ENCODE measurements at places on chromosomes 6 and 20.

- DNase-seq: no peak
Observed at GRCh38 chr6:40803897-40804702, 216.9 kb upstream of the LRFN2 start.

DNA sequence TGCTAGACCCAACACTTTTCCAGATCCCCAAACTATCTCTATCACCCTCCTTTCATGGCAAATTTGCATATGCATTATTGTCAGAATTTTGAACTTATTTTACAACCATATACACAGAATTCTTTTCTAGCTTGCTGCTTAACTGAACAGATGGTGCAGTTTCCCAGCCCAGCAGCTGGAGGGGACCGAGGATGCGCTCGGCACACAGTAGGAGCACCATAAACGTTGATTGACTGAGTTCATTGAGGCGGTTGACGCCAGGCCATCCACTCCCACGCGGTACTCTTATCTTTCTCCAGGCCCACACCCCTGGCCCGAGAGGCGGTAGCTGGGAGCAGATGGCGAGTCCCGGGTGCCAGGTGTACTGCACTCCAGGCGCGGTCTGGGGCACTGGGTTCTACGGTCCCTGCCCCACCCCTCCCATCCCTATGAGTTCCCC, 6.8 kb upstream of the SOX4 start:
- DNase-seq: no peak

- no peak for DNase-seq
Observed at GRCh38 chr6:144712541-144712940, 427.4 kb downstream of the UTRN start.

GRCh38 chr20:61328911-61329558, 77.0 kb downstream of the CDH4 start:
- DNase-seq: no peak

- no peak for DNase-seq
Observed at GRCh38 chr6:167130712-167131684, 8.1 kb downstream of the CCR6 start.

DNA sequence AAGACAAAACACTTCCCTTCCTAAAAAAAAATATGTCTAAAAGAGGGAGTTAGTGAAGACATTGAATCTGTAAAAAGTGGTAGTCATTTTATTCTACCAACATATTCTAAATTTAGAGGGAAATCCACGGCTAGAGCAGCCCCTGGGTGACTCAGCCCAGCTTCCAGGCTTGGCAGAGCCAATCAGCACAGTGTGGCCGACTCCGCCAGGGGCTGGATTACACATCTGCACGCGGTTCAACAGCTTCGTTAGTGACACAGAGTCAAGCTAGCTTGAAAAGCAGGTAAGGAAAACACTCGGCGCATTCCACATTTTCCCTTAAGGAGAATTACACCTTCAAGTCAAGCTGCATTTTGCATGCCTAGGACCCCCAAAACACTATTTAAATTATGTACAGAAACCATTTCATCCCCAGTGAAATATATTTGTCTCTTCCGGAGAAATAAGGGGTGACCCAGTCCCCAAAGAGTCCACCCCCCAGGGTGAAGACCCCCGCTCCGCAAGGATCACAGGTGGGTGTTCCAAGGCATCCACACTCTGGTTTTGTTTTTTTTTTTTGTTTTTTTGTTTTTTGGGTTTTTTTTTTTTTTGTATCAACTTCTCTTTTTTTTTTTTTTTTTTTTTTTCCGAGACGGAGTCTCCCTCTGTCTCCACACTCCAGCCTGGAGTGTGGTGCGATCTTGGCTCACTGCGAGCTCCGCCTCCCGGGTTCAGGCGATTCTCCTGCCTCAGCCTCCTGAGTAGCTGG, 58.4 kb upstream of the ARID1B start:
- no peak for DNase-seq

DNA sequence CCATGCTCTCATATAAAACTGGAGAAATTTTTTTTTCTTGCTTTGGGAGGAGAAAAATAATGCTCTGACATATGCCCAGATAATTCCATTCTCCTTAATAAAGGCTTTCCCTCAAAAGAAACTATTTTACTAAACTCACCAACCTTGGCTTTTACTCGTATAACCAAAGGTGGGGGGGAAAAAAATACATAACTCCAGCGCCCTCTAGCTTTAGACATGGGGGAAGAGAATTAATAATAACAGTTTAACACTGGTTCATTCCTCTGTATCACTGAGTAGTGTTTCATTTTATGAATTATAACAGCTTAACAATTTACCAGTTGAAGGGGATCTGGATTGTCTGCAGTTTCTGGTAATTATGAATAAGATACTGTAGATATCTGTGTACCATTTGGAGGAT, 1226.1 kb downstream of the GRIK2 start:
- peak; percentile 30 for DNase-seq

GRCh38 chr20:38031957-38032356, 1.3 kb downstream of the TTI1 start:
- DNase-seq: no peak

GRCh38 chr20:16475225-16475624, 98.0 kb downstream of the KIF16B start:
- no peak for DNase-seq

DNA sequence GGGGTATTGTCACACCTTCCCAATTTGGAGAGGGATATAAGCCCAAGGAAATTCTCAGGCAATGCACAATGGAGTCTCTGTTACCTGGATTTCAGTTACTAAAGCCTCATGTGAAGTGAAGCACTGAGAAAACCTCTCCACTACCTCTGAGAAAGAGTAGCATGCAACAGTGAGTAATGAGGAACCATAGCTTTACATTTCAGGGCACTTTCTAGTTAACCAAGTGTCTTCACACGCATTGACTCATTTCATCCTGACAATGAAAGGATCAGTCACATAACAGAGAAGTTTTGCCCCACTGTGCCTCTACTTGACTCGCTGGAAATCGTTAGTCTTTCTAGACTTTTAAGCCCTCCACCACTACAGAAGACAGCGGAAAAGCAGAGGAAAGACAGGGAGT, 86.2 kb upstream of the ARID1B start:
- DNase-seq: no peak

GRCh38 chr6:129215916-129216520, 333.1 kb downstream of the LAMA2 start:
- DNase-seq: no peak

- DNase-seq: no peak
Observed at GRCh38 chr6:108312605-108313004, 17.8 kb downstream of the AFG1L start.

DNA sequence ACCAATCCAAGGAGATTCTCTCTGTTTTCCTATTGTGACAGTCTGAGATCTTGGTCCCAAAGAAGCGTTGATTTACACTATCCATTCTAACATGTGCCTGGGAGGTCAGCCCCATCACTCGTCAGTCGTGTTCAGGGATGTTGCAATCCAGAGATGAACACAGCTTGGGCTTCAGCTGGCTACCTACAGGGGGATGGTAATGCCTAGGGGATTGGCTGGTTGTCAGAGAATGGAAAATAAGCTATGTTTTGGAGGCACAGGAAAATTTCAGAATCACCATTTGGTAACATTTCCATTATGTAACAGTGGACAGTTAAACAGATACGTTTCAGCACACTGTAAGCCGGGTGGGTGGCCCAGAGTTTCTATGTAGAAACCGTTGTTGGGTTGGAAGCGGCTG, 147.1 kb upstream of the RALGAPA2 start:
- DNase-seq: no peak

DNA sequence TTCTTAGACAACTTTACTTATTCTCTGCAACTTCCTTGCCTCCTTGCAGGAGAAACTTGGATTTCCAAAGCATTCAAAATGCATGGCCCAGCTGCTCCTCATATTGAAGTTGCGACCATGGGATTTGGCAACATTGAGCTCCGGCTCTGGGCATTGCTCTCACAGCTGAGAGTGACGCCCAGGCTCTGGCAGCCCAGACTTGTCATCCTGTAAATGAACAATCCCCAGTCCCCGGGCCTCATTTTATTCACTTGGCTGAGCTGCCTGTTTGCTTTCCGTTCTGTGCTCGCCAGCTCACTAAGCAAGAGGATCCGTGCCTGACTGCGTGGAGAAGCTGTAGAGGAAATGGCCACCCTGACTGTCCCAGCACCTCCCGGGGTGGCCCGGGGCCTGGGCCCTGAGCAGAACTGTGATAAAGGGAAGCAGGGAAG, 119.5 kb upstream of the CD93 start:
- DNase-seq: no peak

DNA sequence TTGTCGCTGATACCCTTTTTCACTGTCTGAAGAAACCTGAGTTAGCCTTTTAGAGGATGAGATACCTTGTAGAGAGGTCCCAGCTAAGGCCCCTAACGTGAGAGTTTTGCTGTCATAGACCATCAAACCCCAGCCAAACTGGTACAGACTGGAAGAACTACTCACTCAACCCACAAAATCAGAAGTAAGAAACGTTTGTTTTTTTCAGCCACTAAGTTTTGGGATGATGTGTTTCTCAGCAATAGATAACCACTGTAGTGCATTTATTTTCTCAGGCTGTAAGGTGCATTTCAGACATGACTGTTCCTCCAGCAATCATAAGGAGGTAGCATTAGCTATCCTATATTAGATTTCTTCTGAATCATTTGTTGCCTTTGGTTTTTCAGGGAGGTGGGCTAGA, 407.3 kb upstream of the FLRT3 start:
- DNase-seq: no peak

- peak; percentile 56 for DNase-seq
Observed at GRCh38 chr6:13762611-13763441, 51.2 kb upstream of the RANBP9 start.

GRCh38 chr20:44172572-44172950, 14.4 kb downstream of the JPH2 start:
- DNase-seq: no peak

DNA sequence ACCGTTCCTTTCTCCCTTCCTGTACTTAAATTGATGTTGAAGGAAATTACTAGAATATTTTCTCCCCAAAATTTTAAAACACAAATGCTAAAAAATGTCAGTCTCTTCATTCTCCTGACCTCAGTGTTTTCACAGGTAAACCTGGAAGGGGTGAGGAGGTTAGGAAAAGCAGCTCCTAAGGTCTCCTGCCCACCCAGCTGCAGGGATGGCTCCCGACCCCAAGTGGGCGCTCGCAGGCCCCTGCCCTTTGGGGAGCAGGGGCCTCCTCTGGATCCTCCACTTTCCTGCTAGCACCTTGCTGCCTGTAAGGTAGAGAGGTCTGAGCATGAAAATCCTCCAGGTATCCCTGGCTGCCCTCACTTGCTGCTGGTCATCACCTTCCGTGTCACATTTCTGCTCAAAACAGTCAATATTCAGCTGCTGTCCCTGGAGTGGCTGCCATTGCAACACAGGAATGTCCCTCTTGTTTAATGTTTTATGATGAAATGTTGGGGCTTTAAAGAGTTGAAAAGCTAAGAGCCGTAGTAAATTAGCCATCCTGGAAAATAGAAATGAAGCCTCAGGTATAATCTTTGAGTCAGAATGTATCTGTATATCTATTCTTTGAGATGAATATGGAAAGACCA, 10.9 kb upstream of the HSP90AB1 start:
- no peak for DNase-seq

DNA sequence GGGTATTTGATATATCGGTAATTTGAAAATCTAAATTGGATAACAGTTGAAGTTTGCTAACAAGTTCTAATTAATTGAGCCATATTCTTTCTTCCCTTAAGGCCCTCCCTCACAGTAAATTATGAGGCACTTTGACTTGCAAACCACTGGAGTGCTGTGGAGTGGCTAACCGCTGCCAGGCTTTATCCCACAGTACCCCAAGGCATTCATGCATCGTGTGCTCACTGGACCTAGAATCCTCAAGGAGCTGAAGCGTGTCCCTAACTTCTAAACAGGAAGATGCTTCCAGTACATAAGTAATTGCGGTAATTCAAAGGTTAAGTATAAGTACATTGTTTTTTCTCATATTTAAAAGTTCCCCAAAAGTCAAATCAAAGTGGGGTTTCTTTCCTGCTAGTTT, 499.9 kb downstream of the TFAP2A start:
- DNase-seq: no peak
